Activated T-cell treated with anti-CD3 and anti-CD28 coated beads, Interleukin-2, amount 50 U/mL, for 72 hours (primary cell): ENCODE measurements at places on chromosomes 3 and 15. TPM values are rescaled to one million over a fixed set of nuclear protein-coding genes. Genes with fewer than 3 reads are reported as not detected.
A peak's percentile ranks its signal among the peaks of the same experiment; 100 is the strongest.

A4GNT gene
- not detected for total RNA-seq

STAC gene
- not detected for total RNA-seq

FGF12 gene
- not detected for total RNA-seq

PHC3 gene
- total RNA-seq: 71.6 TPM

DNA sequence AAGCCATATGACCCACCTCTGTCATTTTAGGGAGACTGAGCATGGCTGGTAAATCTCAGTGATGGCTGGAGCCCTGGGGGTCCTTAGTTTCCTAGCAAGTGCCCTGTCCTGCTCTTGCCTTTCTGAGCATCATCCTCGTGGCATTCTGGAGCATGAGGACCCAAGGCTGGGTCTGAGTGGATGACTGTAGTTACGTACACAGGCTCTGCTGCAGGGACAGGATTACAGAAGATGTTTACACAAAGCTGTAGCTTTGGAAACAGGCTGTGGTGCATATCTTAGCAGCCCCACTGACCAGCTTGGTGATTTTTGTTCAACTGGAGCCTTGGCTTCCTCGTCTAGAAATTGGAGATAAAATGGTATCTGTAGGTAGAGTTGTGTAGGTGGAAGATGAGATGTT is 272.9 kb upstream of the CTDSPL start:
- no peak overlapping the region for H3K4me3 ChIP-seq
- H3K36me3 ChIP-seq: no peaks in the 10 kb centered on the region
- DNase-seq: no peak

DNA sequence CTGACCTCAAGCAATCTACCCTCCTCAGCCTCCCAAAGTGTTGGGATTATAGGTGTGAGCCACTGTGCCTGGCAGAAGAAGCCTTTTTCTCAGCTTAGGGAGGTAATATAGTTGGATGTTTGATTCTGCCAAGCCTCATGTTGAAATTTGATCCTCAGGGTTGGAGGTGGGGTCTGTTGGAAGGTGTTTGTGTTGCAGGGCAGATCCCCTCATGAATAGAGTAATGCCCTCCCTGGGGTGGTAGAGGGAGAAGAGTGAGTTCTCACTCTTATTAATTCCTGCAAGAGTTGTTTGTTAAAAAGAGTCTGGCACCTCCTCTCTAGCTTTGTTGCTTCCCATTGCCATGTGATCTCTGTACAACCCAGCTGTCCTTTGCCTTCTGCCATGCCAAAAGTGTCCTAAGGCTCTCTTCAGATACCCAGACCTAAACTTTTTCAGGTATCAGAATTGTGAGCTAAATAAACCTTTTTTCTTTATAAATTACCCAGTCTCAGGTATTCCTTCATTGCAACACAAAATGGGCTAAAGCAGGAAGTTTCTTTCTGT is 16.4 kb downstream of the NECTIN3 start:
- no peak overlapping the region for H3K4me3 ChIP-seq
- no peak for DNase-seq
- no peak overlapping the region for H3K27ac ChIP-seq
- no peaks in the 10 kb centered on the region for H3K27me3 ChIP-seq
- H3K36me3 ChIP-seq: no peaks in the 10 kb centered on the region

GRCh38 chr3:195028877-195029606 is 241.9 kb downstream of the XXYLT1 start:
- no peaks in the 10 kb centered on the region for H3K27me3 ChIP-seq
- no peak overlapping the region for H3K27ac ChIP-seq
- no peaks in the 10 kb centered on the region for H3K4me1 ChIP-seq

DNA sequence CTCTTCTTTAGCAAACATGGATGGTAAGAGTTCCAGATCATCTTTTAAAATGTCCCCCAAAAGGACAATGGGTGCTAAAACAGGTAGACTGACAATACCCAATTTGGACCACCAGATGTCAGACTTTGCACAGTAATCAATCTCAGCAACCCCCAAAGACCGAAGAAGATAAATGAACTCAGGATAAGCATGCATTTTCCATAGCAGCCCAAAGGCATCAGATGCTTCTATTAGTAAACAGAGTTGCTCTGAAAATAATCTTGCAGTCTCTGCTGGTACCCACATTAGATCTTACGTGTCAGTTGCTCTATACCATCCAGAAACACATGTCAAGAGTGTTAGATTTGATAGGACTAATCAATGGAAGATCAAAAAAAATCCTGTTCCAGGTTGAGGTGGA is 20.6 kb downstream of the MYH15 start:
- peaks cover 12% of the 10 kb centered on the region for H3K4me1 ChIP-seq
- H3K36me3 ChIP-seq: no peaks in the 10 kb centered on the region
- peak; percentile 41 for DNase-seq
- H3K4me3 ChIP-seq: no peak overlapping the region
- H3K27me3 ChIP-seq: peaks cover 9% of the 10 kb centered on the region

GRCh38 chr3:78148986-78149717 is 1109.3 kb downstream of the ROBO2 start:
- no peaks in the 10 kb centered on the region for H3K27me3 ChIP-seq
- peaks cover 3% of the 10 kb centered on the region for H3K36me3 ChIP-seq
- DNase-seq: no peak
- H3K4me1 ChIP-seq: no peaks in the 10 kb centered on the region
- no peak overlapping the region for H3K4me3 ChIP-seq

GRCh38 chr15:82036461-82036860 is 9.4 kb downstream of the MEX3B start:
- no peaks in the 10 kb centered on the region for H3K4me1 ChIP-seq
- DNase-seq: no peak
- H3K36me3 ChIP-seq: no peaks in the 10 kb centered on the region
- no peak overlapping the region for H3K27ac ChIP-seq
